NCI-H526 treated with DMSO at 0.1 percent for 48 hours (cell line): ENCODE measurements at places on chromosomes 1 and 21.
A peak's percentile ranks its signal among the peaks of the same experiment; 100 is the strongest.

DNA sequence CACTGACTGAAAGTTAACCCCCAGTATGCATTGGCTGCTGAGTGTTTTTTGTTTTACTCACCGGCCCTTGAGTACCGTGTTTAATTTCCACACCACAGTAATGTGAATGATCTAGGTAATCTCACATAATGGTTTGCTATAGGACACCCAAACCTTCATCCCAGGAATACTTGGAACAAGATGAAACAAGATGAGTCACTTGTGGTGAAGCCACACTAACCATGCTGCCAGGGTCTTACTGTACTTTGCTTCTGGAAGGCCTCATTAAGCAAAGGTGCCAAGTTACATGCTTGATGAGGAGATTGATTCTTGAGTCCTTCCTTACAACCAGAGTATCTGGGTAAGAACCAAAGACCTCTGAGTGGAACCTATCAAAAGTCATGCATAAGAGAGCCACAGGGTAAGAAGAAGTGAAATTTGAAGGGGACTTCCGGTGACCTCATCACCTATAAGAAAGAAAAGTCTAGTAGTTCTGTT lies 163.3 kb downstream of the NRIP1 start:
- no peak for DNase-seq

DNA sequence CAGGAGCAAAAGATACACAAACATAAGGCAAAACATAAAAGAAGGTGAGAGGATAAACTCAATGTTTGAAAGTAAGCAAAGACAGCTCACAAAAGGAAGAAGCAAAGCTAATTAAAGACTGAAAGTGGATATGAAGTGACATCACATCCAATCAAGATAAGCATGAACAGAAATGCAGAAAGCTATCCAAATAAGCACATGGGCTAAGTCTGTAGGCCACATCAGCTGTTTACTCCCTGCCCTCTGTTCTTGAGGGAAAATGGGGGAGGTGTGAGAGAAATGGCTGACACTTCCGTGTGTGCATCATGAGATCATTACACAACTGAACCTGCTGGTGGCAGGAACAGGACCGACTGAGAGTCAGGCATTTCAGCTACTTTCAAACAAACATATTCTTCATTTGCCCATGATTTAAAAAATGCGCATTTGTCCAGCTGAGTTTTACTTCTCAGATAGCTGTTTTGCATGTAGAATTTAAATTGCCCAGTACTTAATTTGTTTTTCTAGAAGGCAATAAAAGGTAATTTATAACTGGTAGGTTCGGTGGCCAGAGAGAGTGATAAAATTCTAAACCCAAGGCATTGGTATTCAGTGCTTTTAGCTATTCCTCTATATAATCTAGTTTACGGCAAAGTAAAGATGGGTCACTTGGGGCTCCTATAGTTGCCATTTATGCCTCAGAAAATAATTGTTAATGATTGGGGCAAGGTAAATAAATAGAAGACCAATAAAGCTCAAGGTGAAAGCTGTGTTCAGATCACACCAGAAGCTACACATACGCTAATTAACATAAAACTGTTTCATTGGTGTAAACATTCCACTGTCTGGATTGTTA lies 27.2 kb upstream of the MAN1A2 start:
- DNase-seq: peak; percentile 96

DNA sequence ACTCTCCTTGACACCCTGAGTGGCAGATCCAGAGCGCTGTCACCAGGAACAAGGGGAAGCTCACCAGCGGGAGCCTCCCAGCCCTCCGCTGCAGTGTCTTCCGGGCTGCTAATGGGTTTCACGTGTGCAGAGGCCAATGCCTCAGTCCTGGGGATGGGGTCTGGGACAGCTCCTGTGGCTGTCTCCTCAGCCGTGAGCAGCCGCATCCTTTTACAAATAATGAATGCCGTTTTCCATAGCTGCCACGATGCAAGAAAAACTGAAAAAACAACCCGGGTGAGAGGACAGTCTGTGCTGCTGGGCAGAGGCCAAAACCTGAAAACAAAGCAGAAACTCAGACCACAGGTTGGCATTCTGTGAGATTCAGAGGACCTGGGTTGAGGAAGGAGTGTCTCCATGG lies 212.2 kb upstream of the RAB4A start:
- DNase-seq: no peak

DNA sequence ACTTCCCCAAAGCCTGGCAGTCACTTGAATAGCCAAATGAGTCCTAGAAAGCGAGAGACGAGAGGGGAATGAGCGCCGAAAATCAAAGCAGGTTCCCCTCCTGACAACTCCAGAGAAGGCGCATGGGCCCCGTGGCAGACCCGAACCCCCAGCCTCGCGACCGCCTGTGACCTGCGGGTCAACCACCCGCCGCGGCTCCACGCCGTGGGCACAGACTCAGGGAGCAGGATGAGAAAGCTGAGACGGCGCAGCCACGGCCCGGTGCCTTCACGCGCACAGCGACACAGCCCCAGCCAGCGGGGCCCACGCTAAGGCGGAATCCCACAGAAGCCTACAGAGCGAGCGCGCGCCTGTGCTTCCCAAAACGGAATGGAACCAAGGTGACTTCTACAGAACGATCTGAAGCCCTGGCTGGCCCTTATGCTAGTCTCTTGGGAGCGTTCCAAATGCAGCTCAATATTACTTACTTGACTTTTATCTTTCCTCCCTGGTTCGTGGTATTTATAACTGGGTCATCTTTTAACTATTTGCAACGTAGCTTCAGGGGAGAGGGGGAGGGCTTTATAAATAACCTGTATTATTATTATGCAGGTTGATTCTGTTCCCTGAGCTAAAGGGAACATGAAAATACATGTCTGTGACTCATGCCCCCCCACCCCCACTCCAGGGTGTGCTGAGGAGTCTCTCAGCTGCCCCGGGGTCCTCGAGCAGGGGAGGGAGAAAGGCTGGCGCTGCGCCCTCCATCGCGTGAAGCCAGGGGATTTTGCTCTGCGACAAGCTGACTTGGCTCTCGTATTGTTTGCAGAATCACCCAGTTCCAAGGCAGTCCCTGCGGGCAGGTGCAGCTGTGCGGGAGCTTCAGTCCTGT lies 1.7 kb downstream of the TSPEAR start:
- DNase-seq: no peak

DNA sequence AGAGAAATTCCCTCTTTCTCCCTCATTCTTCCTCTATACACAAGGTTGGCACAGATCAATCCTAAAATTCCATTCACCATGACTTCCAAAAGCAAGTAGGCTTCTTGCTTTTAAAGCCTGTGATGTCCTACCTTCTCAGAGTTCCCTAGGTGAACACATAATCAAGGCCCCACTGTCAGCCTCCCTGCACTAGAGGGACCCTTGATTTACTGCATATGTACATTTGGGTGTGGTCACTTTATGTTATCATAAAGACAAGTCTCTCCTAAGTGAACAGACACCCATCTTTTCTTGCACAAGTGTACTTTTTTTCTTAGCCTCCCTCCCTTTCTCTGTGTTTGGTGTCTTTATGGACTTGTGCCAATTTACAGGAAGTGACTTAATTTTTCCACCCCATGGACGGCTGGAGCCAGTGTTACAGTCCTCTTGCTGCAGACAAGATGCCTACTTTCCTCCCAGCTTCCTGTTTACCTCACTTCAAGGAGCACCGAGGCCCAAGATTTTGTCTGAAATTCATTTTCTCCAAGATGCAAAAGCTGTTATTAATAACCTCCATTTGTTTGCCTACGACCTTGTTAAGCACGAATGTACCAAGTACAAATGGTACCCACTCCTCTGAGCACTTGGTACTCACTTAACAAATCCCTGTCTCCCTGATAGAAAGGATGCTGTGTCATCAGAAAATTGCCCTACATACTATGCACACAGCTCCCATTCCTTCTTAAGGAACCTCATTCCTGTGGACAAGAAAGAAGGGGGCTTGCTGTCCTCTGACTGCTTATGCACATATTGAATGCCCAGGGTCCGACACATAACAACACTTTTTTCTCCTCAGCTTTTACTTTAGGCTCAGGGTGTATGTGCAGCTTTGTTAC lies 82.8 kb upstream of the SLC44A3 start:
- DNase-seq: no peak

DNA sequence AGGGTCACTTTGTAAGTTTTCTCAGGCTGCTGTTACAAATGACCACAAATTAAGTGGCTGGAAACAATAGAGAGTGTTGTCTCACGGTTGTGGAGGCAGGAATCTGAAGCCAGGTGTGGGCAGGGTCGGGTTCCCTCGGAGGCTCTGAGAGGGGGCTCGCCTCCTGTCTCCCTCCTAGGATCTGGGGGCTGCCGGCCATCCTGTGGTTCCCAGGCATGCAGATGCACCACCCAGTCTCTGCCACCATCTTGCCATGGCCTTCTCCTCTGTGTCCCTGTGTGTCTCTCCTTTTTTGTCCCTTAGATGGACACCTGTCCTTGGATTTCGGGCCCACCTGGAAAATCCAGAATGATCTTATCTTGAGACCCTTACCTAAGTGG lies 4.8 kb downstream of the TP73 start:
- no peak for DNase-seq

DNA sequence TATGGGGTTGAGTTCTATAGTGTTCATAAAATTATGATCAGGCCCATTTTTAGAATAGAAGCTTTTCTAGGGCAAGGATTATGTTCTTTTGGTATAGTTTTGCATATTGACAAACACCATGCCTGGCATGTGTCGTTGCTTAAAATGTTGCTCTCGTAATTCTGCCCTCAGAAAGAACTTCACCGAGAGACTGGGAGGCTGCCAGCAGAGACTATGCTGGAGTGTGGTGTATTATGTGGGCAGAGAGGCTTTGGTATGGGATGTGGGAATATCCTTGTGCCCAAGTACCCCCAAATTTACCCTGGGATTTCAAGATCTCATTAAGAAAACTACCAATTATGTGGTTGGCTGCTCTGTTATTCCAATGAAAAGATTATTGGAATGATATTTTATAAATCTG lies 27.9 kb downstream of the PGM1 start:
- DNase-seq: no peak

DNA sequence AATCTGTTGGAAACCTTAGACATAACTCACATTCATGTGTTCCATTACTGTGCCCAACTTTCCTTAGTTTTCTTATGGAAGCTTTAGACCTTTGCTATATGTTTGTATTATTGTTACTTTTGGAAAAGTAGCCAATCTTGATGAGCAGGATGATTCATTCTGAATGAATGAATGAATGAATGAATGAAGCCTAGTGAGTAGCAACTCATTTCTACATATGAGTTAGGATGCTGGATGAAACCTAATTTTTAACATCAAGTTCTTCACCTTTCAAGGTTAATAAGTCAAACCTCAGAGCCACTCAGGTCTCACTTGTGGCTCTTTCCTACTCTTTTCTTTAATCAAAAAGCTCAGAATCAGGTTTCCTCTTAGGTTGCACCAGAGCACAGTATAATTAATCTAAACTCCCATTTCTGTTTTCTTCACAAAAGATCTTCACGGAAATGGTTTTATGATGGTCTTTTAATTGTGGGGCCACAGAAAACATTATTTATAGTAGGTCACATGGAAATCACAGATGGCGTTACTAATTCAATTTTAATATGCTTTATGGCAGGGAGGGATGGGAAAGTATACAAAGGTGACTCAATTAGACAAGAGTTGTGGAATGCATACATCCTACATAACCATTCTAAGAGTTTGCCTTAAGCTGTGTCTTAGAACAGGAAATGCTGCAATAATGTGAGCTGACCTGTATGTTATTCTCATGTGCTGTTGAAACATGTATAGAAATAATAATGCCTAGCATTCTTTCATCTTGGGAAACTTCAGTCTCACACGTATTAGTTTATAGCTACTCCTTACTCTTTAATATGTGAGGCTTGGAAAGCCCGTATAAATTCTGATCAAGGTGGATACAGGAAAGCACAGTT lies 4.5 kb upstream of the DDX59 start:
- no peak for DNase-seq
